ENCODE measurements at places on chromosomes 13 and 19. TPM values are rescaled to one million over a fixed set of nuclear protein-coding genes. Genes with fewer than 3 reads are reported as not detected.

The STARD13 gene
- 12.9 TPM for total RNA-seq

The CGB7 gene
- 3.0 TPM for total RNA-seq

- H3K36me3 ChIP-seq = no peaks in the 10 kb centered on the region
- no peak for DNase-seq
Measured at GRCh38 chr19:28700176-28700575, 512.8 kb downstream of the UQCRFS1 start.

GRCh38 chr19:18663940-18664530 lies 19.4 kb upstream of the CRTC1 start:
- H3K27me3 ChIP-seq = no peaks in the 10 kb centered on the region
- peaks cover 6% of the 10 kb centered on the region for H3K4me1 ChIP-seq
- H3K27ac ChIP-seq = no peak overlapping the region
- H3K4me3 ChIP-seq = no peak overlapping the region
- DNase-seq = no peak

- peaks cover 11% of the 10 kb centered on the region for H3K4me1 ChIP-seq
- H3K36me3 ChIP-seq = peaks cover 5% of the 10 kb centered on the region
- peak; percentile 88 for DNase-seq
- no peak overlapping the region for H3K4me3 ChIP-seq
Measured at GRCh38 chr19:45526143-45526542, 18.9 kb downstream of the VASP start.

GRCh38 chr19:21698215-21698614 lies 69.2 kb downstream of the ZNF100 start:
- H3K36me3 ChIP-seq = no peaks in the 10 kb centered on the region
- no peak for DNase-seq
- no peak overlapping the region for H3K27ac ChIP-seq
- H3K4me3 ChIP-seq = no peak overlapping the region
- no peaks in the 10 kb centered on the region for H3K4me1 ChIP-seq

The PSG11 gene
- not detected for total RNA-seq

The LINGO3 gene
- 1.4 TPM for total RNA-seq

The SLC17A7 gene
- total RNA-seq = 0.21 TPM

GRCh38 chr13:51518827-51519226 lies 65.4 kb upstream of the WDFY2 start:
- no peak overlapping the region for H3K4me3 ChIP-seq
- no peak for DNase-seq
- H3K27me3 ChIP-seq = no peaks in the 10 kb centered on the region
- no peak overlapping the region for H3K27ac ChIP-seq
- no peaks in the 10 kb centered on the region for H3K36me3 ChIP-seq
- H3K4me1 ChIP-seq = no peaks in the 10 kb centered on the region

The GPR180 gene
- total RNA-seq = 6.4 TPM

- H3K4me3 ChIP-seq = peak within 1 kb of the TSS; percentile 88
- H3K4me1 ChIP-seq = peaks cover 30% of the 10 kb centered on the region
- peak within 1 kb of the TSS; percentile 75 for H3K27ac ChIP-seq
Measured at GRCh38 chr19:1248139-1248785, at the start of gene MIDN. TSS of gene MIDN (plus strand) at chr19:1248583. CDS start at chr19:1250297, 1,714 bp downstream.

The GJA3 gene
- 0.11 TPM for total RNA-seq

Data from Caco-2 (cell line).